Activated CD8-positive, alpha-beta memory T cell treated with anti-CD3 and anti-CD28 coated beads, Interleukin-2, amount 50 U/mL, for 48 hours (primary cell): ENCODE measurements at places on chromosomes 16 and 17.

GRCh38 chr16:82580298-82580890, 46.4 kb upstream of the CDH13 start:
- DNase-seq: no peak

DNA sequence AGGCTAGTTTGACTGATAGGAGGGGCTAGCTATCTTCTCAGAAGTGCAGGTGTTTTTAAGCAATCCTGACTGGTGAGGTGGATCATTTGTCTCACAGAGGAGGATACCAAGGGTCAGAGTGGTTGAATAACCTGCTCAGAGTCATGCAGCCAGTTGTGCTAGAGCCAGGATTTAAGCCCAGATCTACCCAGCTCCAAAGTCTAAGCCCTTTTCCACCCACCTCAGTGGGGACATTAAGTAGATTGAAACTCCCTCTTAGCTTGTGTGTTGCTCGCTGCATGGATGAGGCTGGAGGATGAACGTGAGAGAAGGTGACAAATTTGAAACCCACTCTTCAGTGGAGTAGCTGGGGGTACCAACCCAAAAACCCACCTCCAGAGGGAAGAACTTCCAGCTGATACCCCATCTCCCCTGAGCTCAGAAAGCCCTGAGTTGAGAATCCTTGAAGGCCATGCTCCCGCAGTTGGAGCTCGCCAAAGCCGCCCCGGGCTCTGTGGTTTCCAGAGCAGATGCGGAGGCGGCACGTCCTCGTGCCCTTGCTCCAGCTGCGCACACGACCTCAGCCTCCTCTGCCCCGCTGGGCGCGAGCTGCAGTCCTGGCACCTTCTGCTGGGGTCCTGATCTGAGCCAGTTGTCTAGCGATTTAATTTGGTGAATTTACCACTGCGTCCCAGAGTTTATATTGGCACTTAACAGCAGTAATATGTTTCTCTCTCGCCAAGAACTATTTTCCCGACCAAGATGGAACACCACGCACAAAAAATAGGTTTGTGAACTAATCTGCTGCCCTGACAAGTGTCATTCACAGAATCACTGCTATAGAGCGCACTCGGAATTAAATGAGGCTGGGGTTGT, 159.5 kb downstream of the CCDC182 start:
- no peak for DNase-seq

GRCh38 chr16:22109258-22109898, 17.0 kb downstream of the VWA3A start:
- no peak for DNase-seq

DNA sequence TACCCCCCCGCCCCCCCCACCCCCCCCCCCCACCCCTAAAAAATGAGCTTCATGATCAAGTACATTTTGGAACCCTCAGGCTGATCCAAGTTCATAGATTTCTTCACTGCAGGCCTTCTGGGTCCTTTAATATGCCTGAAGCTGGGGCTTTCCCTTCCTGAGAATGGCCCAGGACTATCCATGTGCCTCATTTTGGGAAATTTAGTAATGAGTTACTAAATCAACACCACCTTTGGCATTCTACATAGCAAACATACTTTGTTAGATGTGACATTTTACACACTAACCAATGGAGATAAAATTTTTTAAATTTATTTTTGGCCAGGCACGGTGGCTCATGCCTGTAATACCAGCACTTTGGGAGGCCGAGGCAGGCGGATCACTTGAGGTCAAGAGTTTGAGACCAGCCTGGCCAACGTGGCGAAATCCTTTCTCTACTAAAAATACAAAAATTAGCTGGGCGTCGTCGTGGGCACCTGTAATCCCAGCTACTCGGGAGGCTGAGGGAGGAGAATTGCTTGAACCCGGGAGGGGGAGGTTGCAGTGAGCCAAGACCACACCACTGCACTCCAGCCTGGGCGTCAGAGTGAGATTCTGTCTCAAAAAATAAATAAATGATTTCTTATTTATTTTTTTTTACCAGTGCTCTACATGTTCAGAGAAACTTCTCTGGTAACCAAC, 14.0 kb downstream of the HERPUD1 start:
- no peak for DNase-seq

- DNase-seq: peak; percentile 48
Observed at GRCh38 chr17:80730739-80731138, 186.1 kb downstream of the RPTOR start.
